H7 (cell line): ENCODE measurements at places on chromosomes 5 and 9. TPM values are rescaled to one million over a fixed set of nuclear protein-coding genes. Genes with fewer than 3 reads are reported as not detected.

DNA sequence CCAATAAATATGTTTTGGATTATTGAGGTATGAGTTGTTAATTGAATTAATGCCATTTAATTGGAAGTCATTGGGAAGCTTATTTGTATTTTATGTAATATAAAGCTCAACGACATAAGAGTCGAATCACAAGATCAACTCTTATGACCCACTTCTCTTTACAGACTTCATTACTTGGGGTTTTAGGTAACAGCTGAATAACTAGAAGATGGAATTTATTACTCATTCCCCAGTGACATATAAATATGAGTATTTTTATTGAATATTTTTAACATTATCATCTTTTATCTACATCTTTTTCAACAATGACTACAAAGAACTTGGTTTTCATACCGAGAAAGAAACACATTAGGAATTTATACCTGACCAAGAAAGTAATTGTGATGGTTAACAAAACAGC is 21.1 kb downstream of the HMGCR start:
- DNase-seq, result no peak

- peak; percentile 21 for DNase-seq
Measured at GRCh38 chr9:35385042-35385441, 104.9 kb upstream of the RUSC2 start.

DNA sequence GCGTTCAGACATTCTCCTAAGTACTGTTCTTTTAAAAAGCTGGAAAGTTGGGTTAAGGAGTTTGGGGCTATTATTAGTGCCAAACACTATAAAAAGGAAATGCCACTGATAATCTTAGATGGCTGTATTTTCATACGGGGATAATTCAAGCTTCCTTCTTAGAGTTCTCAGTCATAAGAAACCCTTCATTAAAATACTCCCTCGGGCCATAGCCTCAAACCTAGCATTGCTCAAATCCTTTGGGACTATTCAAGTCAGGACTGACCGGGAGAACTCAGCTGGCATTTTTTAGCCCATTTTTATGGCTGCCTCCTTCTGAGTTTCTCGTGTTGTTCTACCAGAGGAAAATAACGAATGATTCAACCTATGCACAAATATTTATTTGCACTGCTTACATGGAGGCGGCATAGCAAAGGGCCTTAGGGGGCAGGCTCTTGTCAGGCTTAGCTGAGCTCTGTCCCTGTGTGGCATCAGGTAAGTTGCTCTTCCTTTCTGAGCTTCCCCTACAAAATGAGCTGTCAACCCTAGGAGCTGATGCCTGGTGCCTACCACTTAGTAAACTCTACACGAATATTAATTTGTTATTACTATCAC is 33.5 kb upstream of the ADAM19 start:
- no peak for DNase-seq

GRCh38 chr9:124567362-124567761 is 60.2 kb upstream of the NR5A1 start:
- DNase-seq, result no peak

DNA sequence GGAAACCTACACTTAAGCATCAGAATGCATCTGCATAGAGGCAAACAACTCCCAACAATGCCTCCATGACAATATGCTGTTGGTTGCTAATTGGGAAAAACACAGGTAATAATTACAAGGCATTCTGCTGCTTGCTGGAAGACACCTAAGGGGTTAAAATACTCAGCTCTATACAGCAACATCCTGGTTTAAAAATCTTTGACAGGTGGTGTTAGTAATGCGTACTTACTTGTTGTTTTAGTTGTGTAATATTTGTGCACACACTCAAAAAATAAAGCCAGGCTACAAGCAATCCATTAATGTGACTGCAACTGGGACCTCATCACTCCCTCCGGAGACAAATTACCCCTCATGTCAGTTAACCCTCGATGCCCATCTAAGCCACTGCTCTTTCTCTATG is 126.3 kb upstream of the ELL2 start:
- DNase-seq, result no peak

The CER1 gene
- total RNA-seq, result 197 and 1,033 TPM in 2 replicates

The BARHL1 gene
- total RNA-seq, result 0.07 TPM in 1 of 2 replicates, not detected in the other

The STPG3 gene
- not detected in 2 replicates for total RNA-seq
